ENCODE measurements at places on chromosomes 12 and 14.

DNA sequence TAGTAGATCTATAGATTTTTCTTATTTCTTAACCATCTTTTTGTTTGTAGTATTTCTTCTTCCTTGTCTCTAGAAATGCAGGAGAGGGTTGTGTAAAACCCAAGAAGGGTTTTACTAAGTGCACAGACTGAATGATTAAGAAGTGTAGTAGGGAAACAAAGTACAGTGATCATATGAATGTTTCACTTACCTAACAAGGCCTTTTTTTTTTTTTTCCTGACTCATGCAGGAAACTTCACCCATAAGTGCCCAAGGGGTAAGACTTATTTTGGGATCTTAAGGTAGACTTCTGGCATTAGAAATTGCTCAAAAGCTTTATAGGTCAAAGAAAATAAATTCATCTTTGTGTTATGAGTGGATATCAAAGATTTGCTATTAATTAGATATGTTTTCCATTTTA is 10.2 kb downstream of the SCN8A start:
- no peak for DNase-seq

DNA sequence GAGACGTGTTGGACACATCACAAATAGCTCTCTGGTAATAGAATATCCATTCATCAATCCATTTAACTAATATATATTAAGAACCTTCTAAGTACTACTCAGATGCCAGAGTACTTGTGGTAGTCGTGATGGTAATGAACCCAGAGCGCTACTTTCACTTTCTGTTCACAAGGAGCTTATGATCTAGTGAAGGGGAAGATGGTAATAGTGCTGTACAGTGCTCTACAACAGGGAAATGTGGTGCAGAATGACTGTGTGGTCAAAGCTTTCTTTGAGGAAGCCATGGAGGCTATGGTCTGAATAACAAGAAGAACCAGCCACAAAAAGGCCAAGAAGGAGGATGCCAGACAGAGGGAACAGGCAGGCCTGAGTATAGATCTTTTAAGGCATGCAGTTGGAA is 212.0 kb downstream of the PTPRO start:
- DNase-seq = no peak

DNA sequence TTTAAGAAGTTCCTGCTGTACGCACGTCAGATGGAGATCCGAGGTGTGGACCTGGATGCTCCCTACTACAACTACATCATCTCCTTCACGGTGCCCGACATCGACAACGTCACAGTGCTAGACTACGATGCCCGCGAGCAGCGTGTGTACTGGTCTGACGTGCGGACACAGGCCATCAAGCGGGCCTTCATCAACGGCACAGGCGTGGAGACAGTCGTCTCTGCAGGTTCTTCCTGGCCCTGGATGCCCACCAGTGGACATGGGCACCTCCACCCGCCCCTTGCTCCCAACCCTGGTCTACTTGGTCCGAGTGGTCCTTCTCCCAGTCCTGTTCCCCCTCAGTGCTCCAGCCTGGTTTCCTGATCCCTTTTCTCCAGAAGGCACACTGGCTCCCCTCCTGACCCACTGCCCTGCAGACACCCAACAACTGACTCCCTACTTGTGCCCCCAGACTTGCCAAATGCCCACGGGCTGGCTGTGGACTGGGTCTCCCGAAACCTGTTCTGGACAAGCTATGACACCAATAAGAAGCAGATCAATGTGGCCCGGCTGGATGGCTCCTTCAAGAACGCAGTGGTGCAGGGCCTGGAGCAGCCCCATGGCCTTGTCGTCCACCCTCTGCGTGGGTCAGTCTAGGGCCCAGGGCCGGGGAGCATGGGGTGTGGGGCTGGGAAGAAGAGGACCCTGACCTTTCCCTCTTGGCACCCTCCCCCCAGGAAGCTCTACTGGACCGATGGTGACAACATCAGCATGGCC is 32.1 kb upstream of the LRP1-AS start:
- DNase-seq = no peak

DNA sequence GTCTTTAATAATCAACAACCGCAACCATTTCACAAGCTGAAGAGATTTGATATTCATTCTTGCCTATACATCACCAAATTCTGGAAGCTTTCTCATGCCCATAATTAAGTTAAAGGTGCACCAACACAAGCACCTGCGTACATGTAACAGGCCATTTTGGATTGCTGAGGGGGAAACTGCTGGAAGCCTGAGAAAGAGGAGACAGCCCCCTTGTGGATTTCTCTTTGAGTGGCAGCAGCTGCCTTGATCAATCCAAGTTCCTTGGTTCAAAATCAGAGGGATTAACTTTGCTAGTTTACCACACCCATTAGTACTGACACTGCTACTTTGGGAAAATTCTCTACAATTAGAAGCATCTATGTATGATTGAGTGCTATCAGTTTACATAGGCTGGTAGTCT is 321.1 kb downstream of the NOVA1 start:
- peak; percentile 23 for DNase-seq

GRCh38 chr14:60515511-60516289 is 6.8 kb downstream of the SIX6 start:
- no peak for DNase-seq

DNA sequence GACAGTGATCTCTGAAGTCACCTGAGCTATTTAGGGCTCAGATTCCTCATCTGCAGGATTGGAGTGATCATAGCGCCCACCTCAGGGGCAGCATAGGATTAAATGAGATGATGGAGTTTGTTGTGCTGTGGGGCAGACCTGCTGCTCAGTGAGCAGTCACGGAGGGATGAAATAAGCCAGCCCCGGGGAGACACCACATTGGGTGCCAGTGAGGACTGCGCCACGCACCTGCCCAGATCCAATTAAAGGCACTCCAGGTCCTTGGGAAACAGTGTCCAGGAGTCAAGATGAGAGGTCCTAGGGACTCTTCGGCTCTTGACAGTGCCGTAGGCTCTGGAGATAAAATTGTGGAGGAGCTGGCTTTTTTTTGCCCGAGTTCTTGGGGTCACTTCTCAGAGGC is 166.2 kb downstream of the ADGRD1 start:
- DNase-seq = no peak

DNA sequence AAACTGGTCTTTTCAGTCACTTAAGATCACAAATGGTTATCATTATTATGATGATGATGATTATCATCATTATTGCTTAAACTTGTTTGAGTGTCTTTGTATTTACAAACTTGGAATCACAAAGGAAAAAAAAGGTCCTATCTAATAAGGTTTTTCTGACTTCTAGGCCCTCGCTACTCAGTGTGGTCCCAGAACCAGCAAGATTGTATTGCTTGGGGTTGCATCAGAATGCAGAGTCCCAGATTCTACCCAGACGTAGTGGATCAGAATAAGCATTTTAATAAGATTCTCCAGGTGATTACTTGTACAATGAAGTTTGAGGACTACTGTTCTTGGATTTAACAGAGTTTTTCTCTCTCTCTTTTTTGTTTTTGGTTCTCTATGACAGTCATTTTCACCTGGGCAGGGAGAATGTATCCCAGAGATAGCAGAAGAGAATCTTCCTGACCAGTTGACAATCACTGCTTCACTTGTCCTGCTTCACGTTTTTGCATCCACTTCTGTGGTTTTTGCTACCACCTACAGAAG is 29.3 kb upstream of the PPP1R12A start:
- DNase-seq = no peak

GRCh38 chr12:47321436-47321835 is 241.7 kb upstream of the AMIGO2 start:
- no peak for DNase-seq

DNA sequence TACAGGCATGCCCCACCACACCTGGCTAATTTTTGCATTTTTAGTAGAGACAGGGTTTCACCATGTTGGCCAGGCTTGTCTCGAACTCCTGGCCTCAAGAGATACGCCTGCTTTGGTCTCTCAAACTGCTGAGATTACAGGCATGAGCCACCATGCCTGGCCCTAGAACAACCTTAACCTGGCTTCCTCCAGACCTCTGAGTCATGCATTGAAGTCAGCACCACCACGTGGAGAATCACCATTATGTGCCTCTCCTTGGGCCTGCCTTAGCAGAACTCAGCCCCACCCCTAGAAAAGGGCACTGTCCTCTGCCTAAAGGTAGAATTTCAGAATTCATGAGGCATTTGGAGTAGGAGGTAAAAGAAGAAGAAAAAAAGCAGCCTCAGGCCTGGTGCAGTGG is 49.0 kb downstream of the LIMA1 start:
- no peak for DNase-seq

- DNase-seq = no peak
These were observed 5.6 kb downstream of the MIS18BP1 start for GRCh38 chr14:45247427-45247826.

GRCh38 chr12:118429688-118430383 is 53.5 kb downstream of the SUDS3 start:
- no peak for DNase-seq

DNA sequence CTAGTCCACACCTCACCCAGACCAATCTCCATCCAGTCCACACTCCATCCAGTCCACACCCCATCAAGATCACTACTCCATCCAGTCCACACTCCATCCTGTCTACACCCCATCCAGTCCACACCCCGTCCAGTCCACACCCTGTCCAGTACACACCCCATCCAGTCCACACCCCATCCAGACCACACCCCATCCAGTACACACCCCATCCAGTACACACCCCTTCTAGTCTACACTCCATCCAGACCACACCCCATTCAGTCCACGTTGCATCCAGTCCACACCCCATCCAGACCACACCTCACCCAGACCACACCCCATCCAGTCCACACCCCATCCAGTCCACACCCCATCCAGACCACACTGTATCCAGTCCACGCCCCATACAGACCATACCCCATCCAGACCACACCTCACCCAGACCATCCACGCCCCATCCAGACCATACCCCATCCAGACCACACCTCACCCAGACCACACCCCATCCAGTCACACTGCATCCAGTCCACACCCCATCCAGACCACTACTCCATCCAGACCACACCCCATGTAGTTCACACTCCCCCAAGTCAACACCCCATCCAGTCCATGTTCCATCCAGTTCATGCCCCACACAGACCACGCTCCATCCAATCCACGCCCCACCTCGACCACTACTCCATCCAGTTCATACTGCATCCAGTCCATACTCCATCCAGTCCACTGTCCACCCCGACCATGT is 116.6 kb upstream of the RTL1 start:
- no peak for DNase-seq

- no peak for DNase-seq
These were observed 109.0 kb downstream of the STAB2 start for GRCh38 chr12:103696101-103696500.

DNA sequence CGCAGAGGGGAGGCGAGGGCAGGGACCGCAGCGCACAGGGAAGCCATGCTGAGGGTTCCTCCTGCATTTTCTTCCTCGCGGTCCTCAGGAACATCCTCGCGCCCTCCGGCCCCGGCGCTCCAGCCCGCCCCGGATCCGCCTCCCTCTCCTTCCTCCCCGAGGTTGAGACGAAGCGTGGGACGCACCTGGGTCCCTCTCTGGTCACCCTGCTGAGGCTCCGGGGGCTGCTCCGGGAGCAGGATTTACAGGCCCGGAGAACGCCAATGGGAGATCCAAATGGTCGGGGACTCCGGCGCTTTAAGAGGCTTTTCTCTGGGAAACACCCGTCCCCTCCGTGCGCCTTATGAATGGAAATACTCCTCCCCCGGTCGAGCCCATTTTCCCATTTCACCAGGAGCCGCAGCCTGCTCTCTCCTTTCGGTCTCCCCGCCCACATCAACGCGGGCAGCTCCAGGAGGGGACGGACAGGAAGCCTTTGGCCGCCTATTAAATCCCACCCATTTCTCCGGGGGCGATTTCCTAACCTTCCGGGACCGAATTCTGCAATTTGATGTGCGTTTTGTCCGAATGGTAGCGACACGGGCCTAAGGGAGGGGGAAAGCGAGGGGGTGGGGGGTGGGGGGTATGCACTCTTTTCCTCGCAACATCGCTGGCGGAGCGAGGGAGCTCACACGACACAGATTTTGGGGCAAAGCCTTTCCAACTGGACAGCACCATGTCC is at the start of gene UNC79:
TSS of gene UNC79 (plus strand) at position 625 of the 721 bp plus-strand sequence. CDS start at position 716, 91 bp downstream.
- DNase-seq = peak; percentile 57

GRCh38 chr14:100371773-100372172 is 48.6 kb downstream of the SLC25A47 start:
- DNase-seq = no peak

DNA sequence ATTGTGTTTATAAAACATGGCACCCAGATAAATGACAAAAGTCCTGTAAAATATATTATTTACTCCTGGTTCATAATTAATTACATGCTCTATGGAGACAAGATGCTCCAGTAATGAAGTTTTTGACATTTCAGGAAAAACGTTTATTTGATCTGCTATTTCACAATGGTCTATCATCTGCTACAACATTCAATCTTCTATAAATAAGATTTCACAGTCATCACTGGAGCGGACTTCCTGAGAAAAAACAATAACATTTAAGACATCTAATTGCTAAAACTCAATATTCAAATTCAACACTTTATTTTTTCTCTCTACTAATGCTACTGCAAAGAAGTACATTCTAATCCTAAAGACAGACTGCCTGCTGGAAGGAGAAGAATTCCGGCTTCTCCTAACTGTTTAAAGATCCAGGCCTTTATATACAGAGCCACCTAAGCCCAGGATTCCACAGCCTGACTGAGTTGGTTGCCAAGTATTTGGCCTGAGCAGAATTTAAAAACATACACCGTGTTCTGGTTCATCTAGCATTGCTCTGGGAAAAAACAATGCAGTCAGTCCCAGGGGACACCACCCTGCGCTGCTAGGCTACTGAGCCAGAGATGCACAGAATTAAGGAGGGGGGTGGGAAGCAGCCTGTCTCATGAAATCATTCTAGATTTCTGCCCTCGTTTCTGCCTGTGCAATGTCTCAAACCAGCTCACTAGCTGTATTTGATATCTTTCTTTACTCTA is 58.0 kb downstream of the TMTC1 start:
- no peak for DNase-seq

DNA sequence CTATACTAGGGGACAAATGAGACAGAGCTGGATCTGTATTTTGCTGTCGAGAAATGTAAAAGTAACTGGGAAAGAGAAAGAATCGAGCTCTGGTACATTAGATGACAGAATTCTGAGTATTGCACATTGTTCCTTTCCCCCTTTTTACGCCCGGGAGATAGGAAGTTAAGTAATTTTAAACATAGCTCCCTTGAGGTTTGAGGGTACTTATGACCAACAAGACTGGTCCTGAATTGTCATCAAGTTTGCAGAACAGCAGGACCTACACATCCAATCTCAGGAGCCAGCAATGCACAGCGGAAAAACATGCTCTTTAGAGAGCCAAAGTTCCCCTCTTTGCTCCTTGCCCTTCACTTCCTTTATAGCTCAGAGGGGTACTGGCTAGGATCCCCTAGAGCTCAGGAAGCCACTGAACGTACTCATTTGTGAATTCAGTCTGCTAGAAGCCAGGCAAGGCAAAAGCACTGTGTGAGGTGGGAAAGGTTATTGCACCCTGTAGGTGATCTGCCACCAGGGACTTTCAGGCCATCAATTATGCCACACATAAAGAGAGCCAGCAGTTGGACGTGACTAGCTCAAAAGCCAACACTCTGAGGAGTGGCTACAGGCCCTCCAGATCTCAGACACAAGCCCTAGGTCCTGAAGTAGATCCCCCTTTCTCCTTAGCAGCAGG is 333.8 kb downstream of the KCNH5 start:
- no peak for DNase-seq
